ENCODE measurements at places on chromosomes 7 and 10.
A peak's percentile ranks its signal among the peaks of the same experiment; 100 is the strongest.

GRCh38 chr7:130294314-130294713, 1.4 kb downstream of the CPA4 start:
- no peak for DNase-seq

- no peak for DNase-seq
Observed at GRCh38 chr7:98354511-98355249, 46.2 kb downstream of the BAIAP2L1 start.

GRCh38 chr7:158096582-158096981, 491.0 kb downstream of the PTPRN2 start:
- DNase-seq, result no peak

DNA sequence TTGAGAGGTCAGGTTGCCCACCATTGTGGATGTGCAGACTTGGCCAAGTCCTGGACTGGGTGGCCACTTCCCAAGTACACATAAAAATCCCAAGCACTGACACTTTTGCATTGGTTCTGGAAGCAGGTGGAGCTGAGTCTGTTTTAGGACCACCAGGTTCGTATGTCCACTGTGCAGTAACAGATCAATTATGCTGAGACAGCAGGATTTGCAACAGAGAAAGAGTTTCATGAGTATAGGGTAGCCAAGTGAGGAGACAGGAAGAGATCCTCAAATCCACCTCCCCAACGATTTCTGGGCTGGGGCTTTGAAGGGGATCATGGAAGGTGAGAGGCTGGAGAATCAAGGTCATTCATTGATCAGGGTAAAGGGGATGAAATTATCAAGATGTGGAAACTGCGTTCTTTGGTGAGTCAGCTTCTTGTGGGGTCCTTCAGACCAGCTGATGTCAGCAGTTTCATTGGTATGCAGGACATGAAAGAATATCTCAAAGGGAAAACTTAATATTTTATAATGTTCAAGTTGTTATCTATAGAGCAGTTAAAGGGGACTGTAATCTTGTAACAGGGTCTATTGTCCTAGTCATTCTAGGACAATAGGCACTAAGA, 277.7 kb downstream of the GALNT17 start:
- DNase-seq, result no peak

DNA sequence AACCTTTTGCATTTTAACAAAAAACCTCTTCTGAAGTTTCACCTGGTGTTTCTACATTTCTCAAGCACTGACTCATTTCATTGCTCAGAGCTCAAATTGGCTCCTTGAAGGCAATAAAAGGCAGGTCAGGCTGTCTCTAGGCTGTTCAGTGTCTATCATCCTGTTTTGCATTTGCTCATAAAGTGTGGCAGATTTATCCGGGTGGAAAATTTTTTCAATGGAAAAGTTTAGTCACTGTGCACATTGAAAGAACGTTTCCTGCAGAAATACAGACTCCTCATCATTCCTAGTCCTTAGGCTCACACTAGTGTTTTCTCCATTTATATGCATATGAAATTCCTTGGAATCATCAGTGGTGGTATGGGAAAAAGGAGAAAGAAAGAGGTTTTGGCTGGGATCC, 114.2 kb upstream of the DGKB start:
- DNase-seq, result no peak

- peak; percentile 21 for DNase-seq
Observed at GRCh38 chr7:75042286-75042685, 31.3 kb downstream of the RCC1L start.

DNA sequence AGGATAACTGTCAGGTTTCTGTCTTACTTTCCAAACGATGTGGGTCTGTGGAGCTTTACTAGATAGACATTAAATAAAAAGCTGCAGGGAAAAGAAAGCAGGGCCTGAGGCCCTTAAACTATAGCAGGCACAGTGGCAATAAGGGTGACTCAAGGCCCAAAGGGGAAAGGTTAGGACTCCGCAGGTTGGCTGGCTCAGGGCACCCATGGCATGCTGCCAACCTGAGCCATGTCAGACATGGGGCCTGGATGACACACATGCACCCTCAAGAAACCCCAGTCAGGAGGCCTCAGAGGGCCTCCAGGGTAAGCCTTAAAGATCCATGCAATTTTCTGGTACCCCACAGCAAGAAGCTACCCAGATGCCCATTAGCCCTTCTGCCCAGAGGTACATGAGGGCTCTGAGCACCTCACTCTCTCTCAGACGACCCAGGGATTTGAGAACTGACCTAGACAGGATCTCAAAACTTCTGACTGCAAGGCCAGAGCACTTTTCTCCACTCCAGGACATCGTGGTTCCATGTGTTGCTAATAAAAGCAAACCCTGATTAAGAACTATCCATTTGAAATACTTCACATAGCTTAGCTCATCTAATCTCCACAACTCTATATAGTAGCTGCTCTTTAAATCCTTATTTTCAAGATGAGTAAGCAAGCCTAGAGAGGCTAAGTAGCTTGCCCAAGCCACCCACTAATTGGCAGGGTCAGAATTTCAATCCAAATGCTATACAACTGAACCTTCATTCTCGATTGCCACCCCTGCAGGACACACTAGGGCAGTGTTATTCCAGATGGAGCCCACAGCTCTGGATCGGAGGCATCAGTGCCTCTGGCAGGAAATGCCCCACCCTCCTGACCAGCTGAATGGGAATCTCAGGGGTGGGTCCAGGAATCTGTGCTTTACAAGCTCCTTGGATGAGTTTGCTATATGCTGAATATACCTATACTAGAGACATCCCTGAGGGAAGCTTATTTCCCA, 132.5 kb upstream of the EFCAB10 start:
- no peak for DNase-seq

GRCh38 chr10:126598009-126598408, 72.5 kb downstream of the C10orf90 start:
- peak; percentile 78 for DNase-seq

DNA sequence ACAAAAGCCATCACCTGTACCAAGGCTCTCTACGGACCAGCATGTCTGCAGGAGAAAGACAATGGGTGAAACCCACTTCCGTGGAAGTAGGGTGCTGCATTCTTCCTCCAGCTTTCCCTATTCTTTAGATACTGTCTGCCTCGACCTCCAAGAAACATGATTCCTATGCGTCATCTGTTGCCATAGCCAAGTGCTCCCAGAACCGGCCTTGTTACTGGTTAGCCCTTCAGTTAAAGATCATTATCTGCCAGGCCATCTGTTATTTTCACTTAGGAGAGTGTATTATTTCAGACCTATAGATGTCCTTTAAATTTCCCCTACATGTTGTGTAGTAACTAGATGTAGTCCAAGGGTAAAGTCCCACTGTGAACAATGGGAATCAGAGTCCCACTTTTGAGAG, 89.0 kb upstream of the KIAA1217 start:
- DNase-seq, result no peak

DNA sequence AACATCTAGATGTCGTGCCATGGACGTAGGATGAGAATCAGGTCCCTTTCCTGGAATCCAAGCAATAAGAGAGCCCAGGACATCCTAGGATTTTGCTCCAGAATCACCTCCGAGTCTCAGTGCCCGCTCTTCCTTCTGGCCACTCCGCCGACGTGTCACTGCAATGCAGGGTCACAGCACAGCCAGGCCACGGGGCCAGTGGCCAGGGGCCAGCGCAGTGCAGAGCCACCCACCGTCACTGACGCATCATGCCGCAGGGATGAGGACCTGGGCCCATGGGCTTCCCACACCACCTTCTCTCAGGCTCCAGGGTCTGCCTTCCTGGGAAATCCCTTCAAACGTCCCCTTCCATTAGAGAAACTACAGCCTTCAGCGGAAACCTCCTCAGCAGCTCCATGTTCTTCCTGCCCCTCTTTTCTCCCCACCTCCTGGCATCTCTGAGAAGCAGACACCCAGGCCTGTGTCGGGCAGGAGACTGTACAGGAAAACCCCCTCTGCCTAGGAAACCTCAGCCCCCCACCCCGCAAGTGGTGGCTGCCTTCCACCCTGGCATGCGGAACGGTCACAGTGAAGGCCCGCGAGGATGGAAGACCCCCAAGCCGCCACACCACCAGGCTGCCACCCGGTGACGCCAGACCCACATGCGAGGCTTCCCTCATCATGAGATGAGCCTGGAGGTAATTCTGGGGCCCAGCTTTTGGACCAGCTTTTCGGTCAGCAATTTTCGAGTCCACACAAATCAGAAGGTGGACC, 32.1 kb downstream of the STK32C start:
- no peak for DNase-seq

- DNase-seq, result no peak
Observed at GRCh38 chr7:42020061-42020460, 216.9 kb downstream of the GLI3 start.

GRCh38 chr7:42359946-42360345, 122.9 kb upstream of the GLI3 start:
- DNase-seq, result no peak

GRCh38 chr7:135877805-135878204, 99.4 kb downstream of the MTPN start:
- DNase-seq, result no peak

DNA sequence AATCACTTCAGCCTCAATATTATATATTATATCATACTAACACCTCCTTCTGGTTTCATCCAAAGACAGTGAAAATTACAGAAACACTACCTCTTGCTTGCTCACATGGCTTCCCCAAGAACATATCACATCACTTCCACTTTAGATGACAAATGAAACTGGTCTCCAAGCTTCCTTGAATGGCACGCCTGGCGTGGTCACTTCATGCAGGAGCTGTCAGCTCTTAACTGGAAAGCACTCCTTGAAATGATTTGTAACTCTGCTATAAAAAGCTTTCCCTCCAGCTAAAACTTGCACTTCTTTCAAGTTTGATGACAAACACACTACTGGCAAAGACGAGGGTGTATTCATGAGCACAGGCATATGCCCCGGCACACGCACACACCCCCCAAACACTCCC, 84.1 kb upstream of the INHBA start:
- no peak for DNase-seq

DNA sequence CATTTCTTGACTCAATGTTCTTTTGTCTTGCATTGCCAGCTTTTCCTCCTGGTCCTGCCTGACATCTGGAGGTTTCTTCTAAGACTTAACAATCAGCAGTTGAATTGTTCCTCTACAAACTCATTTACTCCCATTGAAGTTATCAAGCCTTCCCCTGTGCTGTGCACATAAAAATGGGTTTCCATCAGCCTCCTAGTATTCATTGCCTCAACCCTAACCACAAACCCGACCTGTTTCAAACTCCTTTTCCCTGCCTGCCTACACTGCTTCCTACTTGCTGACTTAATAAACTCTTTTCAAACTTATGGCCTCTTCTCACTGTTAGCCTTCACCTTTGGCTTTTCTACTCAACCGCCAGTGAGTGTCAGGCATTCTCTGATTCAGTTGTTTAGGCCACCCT, 9.4 kb upstream of the CDK6 start:
- DNase-seq, result no peak

GRCh38 chr10:74160013-74160412, 9.0 kb downstream of the ADK start:
- DNase-seq, result no peak

- DNase-seq, result peak; percentile 24
Observed at GRCh38 chr7:4650433-4651047, 31.6 kb upstream of the FOXK1 start.

- no peak for DNase-seq
Observed at GRCh38 chr10:28879246-28879645, 201.9 kb downstream of the BAMBI start.

DNA sequence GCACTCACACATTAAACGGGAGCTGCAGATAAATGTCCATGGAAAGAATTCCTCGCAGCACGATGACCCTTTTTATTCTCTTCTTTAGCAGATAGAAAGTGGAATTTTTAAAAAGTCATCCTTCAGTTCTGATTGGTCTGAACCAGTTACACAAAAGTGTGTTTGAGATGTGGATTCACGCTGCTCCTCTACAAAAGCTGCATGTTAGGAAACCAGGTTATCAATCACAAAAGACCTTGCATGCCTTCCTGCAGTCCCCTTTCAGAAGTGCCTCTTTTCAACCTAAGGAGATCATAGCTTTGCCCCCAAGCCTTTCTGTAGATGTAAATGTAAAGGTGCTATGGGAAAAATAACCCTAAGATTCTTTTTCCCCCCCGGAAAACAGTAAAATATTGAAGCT, 299.7 kb downstream of the PLXDC2 start:
- no peak for DNase-seq

DNA sequence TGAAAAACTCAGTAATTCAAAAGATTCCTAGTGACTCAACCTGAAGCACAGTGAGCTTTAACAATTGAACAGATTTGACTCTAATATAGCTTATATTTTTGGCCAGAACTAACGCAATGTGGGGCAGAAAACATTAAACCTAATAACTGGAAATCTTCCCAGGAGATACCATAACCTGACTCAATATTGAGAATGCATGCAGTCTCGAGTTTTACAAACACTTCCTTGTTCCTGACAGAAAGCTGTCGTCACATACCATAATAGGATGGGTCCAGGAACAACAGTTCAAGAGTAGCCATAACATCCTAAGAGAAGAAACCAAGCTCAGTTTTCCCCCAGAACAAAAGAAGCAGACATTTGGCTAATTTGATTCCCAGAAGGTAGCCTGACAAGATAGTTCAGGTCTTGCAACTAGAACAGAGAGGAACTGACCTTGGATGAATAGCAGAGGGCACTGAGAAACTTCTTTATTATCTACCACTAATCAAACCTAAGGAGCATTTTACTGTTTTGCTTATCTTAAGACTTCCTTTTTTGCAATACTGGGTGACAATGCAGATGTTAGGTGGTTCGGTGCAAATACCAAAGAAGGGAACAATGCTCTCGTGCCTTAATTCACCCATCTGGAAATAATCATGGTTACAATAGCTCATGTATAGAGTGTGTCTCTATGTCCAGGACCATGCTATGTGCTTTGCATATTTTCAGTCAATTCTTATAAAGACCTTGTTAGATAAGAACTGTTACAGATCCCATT, 38.6 kb upstream of the ACSL5 start:
- DNase-seq, result no peak

DNA sequence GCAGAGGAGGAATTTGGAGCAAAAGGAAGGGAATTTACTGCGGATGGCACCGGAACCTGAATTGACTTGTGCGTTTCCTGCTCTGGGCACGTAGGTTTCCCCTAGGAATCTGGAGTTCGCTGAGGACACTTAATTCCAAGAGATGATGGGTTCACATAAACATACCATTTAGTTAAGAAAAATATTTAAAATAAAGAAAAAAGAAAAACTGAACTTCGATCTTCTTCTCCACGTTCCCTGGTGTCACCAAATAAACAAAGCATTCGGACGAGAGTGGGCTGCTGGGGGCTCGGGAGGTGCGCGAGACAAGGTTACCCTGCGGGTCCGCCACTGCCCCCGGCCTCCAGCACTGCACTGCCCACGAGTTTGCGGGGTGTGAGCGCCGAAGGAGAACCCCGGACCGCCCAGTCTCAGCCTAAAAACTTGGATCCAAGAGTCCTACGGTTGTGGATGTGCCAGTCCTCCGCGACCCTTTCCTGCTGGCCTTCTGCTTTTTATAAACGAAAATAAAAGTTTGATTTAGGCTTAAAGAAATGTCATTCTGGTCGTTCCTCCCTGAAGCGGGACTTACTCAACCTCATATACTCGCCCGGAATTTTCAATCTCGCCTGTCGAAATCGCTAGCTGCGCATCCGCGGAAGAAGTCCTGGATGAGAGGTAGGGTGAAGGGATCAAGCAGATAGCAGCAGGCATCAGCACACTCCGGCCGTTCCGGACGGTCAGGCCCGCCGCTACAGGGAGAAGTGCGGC, 30.3 kb downstream of the SKIDA1 start:
- no peak for DNase-seq
